Cerebellar nuclear complex (tissue), 1 donor: ENCODE measurements at places on chromosomes 7 and 10.

DNA sequence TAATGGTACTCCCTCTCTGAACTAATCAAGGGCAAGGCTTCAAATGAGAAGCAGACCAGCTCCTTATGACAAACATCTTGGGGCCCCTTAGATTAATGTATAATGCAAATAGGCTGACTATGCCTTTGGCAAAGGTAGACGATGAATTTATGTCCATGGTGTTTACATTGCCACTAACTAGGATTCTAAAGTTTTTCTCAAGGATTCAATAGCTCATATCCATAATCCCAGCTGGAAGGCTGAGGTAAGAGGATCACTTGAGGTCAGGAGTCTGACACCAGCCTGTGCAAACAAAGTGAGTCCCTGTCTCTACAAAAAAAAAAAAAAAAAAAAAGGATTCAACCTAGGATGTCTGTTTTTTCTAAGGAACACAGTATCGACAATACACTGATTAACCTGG, 96.5 kb downstream of the ORC5 start:
- no peak for DNase-seq

- no peak for DNase-seq
Measured at GRCh38 chr10:132383751-132384196, 13.2 kb upstream of the PWWP2B start.

- no peak for DNase-seq
Measured at GRCh38 chr7:35492451-35493175, 202.3 kb downstream of the HERPUD2 start.

- no peak for DNase-seq
Measured at GRCh38 chr7:36280840-36281812, 108.5 kb upstream of the ANLN start.

- no peak for DNase-seq
Measured at GRCh38 chr10:129970465-129971364, 6.6 kb upstream of the EBF3 start.

DNA sequence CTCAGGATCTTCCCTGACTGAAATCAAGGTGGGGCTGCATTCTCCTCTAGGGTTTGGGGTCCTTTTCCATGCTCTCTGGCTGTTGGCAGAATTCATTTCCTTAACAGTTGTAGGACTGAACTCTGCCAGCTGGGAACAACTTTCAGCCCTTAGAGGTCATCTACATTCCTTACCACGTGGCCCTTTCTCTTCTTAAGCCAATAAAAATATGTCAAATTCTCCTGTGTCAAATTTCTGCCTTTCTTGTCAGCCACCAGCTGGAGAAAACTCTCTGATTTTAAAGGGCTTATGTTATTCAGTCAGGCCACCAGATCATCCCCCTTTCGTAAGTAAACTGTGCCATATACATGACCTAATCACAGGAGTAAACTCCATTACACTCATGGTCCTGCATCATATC, 95.3 kb upstream of the IL6 start:
- DNase-seq, result no peak

- DNase-seq, result no peak
Measured at GRCh38 chr7:77553123-77553522, 16.0 kb downstream of the PTPN12 start.

GRCh38 chr7:98870121-98870651, 372 bp upstream of the TMEM130 start:
- DNase-seq, result no peak

DNA sequence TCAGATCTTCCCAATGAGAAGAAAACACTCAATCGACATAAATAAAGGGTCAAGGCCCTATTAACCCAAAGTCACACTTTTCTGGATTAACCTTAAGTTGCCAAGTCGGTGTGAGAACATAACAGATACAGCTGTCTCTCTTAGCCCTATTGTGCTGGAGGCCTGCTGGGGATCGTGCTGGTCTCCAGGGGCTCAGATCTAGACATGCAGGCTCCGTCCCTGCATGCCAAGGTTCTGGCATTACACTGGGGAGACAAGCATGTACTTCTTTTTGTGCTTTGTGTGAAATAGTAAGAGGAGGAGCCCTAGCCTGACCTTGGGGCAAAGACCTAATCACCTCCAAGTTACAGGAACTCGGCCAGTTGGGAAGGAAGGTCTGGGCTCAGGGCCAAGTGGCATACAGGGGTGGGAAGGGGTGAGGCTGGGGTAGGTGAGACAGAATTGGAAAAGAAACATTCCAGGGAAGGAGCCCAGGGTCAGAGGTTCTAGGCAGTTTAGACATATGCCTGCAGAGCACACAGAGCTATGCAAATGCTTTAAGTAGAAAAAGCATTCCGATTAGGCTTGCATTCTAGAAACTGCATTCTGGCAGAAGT, 216.4 kb downstream of the HECW1 start:
- DNase-seq, result no peak

DNA sequence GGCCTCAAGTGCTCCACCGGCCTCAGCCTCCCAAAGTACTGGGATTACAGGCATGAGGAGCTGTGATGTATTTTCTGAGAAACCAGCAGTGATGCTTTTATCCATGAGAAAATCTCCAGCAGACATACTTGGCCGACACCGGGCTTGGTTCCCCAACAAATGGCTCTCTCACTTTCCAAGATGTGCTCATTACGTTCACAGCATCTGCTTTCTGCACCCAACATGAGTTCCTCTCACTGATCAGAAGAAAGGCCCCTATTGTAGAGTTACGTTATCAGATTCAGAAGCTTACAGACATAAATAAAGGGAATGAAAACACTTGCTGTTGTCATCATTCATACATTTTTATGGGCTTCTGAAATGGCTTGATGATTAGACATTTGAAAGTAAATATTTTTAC, 95.0 kb downstream of the CALD1 start:
- no peak for DNase-seq

DNA sequence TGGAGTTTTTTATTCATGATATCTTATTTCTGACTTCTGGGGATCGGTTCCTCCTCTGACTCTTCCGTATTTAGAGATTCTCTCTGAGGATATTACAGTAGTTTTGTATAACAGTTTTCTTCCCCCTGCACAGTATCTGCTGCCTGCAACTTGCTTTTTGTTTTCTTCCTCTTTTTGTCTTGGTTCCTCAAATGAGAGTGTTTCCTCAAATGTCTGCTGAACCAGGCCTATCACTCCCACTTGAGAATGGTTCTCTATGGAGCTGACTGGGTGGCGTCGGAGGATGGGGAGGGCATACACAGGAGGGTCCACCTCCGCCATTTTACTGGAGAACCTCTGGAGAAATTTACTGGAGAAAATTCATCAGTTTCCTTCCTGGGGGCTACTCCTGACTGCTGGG, 27.7 kb downstream of the ARHGAP22 start:
- no peak for DNase-seq

GRCh38 chr10:4813496-4813895, 12.5 kb upstream of the AKR1E2 start:
- no peak for DNase-seq

DNA sequence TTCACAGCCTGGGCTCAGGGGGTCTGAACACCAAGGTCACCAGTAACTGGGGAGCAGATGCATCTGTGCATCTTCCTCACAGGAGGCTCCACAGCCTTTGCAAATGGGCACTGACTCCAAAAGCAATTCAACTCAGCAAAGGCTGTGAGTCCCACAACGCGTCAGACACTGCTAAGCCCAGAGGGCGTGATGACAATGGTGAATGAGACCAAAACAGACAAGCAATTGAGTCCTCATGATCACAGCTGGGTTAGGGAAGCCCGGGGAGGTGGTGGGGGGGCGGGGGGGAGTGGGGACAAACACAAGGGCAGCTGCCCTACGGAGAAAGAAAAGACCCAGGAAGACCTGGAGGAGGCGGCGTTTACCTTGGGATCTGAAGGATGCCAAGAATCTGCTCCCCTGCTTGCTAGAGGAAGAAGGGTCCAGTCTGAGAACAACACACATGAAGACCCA, 61.6 kb upstream of the RNF32 start:
- DNase-seq, result no peak

GRCh38 chr7:46160861-46161260, 239.8 kb upstream of the IGFBP3 start:
- no peak for DNase-seq

DNA sequence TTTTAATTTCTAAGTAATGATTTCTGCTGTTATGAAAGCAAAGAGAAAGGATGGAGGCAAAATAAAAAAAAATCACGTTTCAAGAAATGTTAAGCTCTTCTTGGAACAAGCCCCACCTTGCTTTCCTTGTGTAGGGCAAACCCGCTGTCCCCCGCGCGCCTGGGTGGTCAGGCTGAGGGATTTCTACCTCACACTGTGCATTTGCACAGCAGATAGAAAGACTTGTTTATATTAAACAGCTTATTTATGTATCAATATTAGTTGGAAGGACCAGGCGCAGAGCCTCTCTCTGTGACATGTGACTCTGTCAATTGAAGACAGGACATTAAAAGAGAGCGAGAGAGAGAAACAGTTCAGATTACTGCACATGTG, 2.4 kb downstream of the ADRB1 start:
- no peak for DNase-seq

GRCh38 chr10:24858288-24859270, 93.8 kb downstream of the PRTFDC1 start:
- DNase-seq, result no peak

- DNase-seq, result no peak
Measured at GRCh38 chr10:6759961-6760360, 179.9 kb upstream of the PRKCQ start.

GRCh38 chr7:87435546-87435945, 39.9 kb downstream of the ABCB4 start:
- no peak for DNase-seq

DNA sequence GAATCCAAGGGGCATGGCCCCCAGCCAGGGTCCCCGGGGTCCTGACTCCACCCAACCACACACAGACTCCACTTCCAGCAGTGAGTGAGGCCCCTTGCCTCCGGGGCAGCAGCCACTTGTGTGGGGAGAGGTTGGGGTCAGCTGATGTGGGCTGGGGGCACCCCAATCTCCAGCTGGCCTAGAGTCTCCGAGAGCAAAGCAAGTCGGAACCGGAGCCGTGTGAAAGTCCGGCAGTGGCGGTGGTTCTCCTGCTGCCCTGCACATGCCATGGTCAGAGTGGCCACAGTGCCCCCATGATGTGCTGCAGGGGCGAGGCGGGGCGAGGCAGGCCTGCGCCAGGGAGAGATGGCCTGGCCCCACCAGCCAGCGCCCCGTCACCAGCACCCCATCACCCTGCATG, 74.6 kb downstream of the PDGFA start:
- DNase-seq, result no peak

DNA sequence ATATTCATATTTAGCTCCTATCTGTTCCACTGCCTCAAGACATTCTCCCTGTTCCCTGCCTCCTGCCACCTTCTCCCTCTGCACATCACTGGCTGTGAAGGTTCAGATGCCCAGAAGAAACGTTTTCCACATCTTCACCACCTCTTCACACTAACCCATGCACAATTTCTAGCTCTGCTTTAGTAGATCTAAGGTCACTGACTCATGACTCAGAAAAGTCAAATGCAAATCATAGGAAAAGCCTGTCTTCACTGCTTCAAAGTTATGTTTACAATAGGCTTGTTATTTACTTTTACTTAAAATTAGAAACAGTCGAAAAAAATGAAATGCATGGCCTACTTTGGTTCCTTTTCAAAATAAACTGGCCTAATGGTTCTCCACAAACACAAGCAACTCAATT, 2.5 kb downstream of the SCRN1 start:
- no peak for DNase-seq

GRCh38 chr7:33287738-33288137, 158.4 kb downstream of the BBS9 start:
- DNase-seq, result no peak

GRCh38 chr7:102446387-102447156, 13.2 kb downstream of the ORAI2 start:
- DNase-seq, result no peak

- DNase-seq, result no peak
Measured at GRCh38 chr10:110285501-110285900, 19.2 kb downstream of the SMNDC1 start.

GRCh38 chr10:120503689-120504088, 46.7 kb downstream of the PLPP4 start:
- peak; percentile 13 for DNase-seq

GRCh38 chr10:6203331-6204062, 765 bp downstream of the PFKFB3 start:
- no peak for DNase-seq

- no peak for DNase-seq
Measured at GRCh38 chr7:55124989-55125875, 106.4 kb downstream of the EGFR start.
